ENCODE measurements at places on chromosomes 3 and 15. TPM values are rescaled to one million over a fixed set of nuclear protein-coding genes. Genes with fewer than 3 reads are reported as not detected.

DNA sequence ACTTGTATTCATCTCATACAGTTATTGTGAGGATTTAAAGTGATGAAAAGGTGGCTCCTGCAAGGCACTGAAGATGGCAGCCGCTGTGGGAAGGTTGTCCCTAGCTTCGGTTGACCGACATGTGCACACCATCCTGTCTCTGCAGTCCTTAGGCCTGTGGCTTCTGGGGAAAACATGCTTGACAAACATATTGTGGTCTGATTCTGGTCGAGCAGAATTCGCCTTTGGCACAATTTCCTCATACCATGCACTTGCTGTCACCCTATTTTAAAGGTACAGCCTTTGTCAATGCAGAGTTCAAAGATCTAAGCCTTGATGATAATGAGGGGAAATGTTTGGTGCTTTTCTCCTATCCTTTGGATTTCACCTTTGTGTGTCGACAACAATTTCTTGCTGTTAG lies 50.9 kb downstream of the PRICKLE2 start:
- DNase-seq: no peak

GRCh38 chr3:186277268-186277909 lies 84.6 kb downstream of the DGKG start:
- no peak for DNase-seq

The RBP2 gene
- total RNA-seq: not detected

The AAGAB gene
- 24.6 TPM for total RNA-seq

The KLHDC8B gene
- 190 TPM for total RNA-seq

The PLS1 gene
- total RNA-seq: 1.2 TPM
